DMS53 (cell line): ENCODE measurements at places on chromosomes 3 and 15.

DNA sequence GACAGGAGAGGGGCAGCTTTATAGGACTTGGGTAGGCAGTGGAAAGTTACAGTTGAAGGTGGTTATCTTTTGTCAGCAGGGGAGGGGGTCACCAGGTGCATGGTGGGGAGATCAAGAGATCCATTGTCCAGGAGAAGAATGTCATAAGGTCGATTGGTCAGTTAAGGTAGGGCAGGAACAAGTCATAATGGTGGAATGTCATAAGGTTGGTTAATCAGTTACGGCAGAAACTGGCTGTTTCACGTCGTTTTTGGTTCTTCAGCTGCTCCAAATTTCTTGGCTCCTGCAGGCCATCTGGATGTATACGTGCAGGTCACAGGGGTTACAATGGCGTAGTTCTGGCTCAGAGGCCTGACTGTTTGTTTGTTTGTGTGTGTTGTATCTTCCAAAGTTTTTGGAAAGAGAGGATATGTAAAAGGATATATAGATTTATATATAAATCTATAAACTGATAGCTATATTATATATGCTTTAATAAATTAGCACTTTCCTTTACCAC, 565.1 kb downstream of the ZNF385D start:
- no peak for DNase-seq

GRCh38 chr3:44265815-44266214, 24.1 kb downstream of the TOPAZ1 start:
- DNase-seq, result no peak

- no peak for DNase-seq
Observed at GRCh38 chr3:170692720-170693119, 106.8 kb upstream of the SLC7A14 start.

- DNase-seq, result no peak
Observed at GRCh38 chr15:85112997-85113396, 131.3 kb downstream of the PDE8A start.

GRCh38 chr3:78809966-78810365, 957.8 kb downstream of the ROBO1 start:
- no peak for DNase-seq

GRCh38 chr3:133856316-133856715, 39.4 kb downstream of the RAB6B start:
- DNase-seq, result no peak

DNA sequence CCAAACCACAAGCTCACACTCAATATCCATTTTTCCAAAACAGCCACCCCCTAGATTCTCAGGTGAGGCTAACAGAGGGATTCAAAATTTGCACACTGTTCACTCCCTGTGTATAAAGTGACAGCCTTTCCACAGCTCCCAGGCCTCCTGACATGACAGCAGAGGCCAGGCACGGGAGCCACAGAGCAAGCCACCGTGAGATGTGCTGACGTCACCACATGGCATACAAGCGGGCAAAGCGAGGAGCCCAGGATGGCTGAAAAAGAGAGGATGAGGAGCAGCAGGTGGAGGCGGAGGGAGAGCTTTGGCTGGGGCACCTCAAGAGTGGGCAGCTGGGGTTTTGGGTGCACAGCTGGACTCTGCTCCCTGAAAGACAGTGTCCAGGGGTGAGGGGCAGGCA, 27.1 kb downstream of the EHD4 start:
- no peak for DNase-seq

DNA sequence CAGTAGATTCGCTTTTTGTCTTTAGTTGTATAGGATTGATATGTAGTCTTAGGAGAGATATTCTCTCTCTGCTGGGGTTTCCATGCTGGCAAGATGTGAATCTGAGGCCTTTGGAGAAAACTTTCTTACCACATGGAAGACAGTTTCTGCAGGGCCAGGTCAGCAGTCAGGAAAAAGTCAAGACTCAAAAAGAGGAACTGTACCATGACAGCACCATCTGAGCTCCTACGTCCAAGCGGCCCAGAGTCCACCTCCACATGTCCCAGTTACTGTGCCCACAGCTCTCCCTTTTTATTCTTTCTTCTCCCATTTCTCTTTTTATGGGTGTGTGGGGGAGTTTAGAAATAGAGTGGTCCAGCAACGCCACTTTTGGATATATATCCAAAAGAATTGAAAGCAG, 172.0 kb downstream of the MTHFS start:
- DNase-seq, result no peak

DNA sequence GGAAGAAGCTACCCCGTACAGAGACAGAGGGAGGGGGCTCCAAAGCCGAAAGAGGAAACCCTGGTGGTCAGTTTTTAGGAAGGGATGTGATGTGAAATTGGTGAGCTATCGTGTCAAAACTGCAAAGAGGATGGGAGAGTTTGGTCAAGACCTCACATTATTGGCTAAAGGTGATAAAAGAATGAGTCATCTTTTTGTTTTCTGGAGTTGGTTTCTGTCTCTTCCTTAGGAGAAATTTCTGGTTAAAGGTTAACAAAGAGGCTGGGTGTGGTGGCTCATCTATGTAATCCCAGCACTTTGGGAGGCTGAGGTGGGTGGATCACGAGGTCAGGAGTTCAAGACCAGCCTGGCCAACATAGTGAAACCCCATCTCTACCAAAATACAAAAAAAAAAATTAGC, 217.8 kb upstream of the CBLB start:
- peak; percentile 9 for DNase-seq

- no peak for DNase-seq
Observed at GRCh38 chr15:60594071-60594470, 115.1 kb upstream of the ICE2 start.

DNA sequence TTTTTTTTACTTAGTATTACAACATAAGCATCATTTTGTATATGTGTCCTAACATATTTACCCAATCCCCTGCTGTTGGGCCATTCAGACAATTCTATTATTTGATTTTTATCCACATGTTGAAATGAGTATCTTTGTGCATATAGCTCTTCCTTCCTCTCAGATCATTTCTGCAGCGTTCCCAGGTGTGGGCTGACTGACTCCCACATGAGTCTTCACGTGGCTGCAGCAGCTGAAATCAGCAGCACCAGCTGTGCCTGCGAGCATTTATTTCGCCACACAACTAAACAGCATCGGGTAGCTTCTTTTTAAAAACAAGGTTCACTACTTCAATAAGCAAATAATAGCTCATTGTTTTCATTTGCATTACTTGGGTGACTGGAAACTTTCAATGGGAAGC, 44.5 kb upstream of the PDE8A start:
- DNase-seq, result no peak

GRCh38 chr3:181629029-181629428, 82.7 kb upstream of the SOX2 start:
- no peak for DNase-seq

GRCh38 chr3:186277268-186277909, 84.6 kb downstream of the DGKG start:
- DNase-seq, result peak; percentile 10

DNA sequence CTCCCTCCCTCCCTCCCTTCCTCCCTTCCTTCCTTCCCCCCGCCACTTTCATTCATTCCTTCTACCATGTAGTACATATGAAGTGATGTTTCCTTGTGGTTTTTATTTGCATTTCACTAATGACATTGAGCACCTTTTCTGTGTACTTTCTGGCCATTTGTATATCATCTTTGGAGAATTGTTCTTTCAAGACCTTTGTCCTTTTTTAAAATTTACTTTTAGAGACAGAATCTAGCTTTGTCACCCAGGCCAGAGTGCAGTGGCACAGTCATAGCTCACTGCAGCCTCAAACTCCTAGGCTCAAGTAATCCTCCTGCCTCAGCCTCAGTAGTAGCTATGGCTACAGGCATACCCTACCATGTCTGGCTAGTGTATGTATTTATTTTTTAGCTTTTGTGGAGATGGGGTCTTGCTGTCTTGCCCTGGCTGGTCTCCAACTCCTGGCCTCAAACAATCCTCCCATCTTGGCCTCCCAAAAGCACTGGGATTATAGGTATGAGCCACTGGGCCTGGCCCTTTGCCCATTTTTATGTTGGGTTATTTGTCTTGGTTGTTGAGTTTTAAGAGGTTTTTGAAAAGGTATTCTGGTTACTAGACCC, 42.0 kb upstream of the CTDSPL2 start:
- DNase-seq, result no peak

GRCh38 chr3:31481697-31482096, 51.0 kb upstream of the STT3B start:
- no peak for DNase-seq

DNA sequence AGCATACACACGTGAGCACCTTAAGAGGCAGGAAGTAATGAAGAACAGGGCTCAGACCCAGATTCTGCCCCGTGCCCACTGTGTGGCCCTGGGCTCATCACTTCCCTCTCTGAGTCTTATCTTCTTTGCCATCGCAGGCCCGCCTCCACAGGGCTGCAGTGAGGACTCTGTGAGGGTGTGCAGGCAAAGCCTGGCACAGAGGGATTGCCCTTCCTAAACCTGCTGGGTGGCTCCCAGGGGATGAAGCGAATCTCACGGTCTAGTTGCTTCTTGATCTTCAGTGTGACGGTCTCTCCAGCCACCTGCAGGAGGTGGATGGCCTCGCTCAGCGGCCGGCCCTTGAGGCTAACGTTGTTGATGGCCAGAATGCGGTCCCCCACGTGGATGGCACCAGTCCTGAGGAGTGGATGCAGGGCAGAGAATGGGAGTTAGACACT, 32.8 kb downstream of the GRIP2 start:
- peak; percentile 46 for DNase-seq

- peak; percentile 49 for DNase-seq
Observed at GRCh38 chr15:67824976-67825880, at the start of gene SKOR1. Gene SKOR1, plus strand, starts transcription at chr15:67825509. Its CDS starts 94 bp downstream, at chr15:67825603.

- DNase-seq, result no peak
Observed at GRCh38 chr3:105042586-105042985, 324.1 kb upstream of the ALCAM start.

DNA sequence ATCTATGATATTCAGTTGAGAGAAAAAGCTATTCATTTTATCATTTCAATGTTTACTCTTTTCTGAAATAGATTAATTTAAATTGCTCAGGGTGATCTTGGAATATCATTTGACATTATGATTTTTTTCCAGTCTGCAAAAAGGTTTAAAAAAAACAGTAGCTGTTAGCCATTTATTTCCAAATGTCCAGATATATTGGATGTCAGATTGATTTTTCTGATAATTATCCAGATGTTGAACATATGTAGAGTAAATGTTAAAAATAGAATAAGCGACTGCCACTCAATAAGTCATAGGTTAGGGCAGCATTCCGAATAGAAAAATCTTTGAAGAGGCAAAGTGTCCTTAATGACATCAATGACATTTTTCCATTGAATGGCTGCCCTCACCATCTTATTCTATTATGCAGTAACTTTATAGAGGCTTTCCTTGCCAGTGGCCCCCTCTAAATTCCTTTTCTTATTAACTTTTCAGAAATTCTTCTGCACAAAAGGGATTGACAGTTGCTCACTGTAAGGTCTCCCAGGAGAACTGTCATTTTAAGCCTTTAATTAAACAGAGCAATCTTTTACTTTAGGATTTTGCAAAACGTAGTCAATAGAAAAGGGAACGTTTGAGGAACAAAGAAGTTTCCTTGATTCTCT, 316.5 kb downstream of the GBE1 start:
- DNase-seq, result no peak
